Effector memory CD8-positive, alpha-beta T cell (primary cell): ENCODE measurements at places on chromosomes 13 and 19.
A peak's percentile ranks its signal among the peaks of the same experiment; 100 is the strongest.

GRCh38 chr19:7914598-7915045 lies at the start of gene TGFBR3L:
Gene TGFBR3L, plus strand, starts transcription at chr19:7914830.
- no peak for DNase-seq

DNA sequence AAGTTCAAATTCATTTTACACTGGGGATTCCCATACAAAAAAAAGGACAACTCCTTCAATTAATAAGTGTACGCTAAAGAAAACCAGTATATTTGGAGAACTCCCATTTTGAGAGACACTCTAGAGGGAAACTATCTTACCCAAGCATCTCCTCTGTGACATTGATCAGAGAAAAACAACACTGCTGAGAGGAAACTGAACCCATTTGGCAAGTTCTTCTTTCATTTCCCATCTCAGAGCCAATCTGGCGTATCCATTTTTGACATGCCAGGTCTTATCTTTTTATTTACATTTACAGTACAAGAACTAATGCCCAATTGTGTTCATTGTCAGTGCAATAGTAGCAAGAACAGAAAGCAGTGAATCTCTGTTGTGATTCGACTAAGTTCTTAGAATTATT lies 30.1 kb downstream of the LIG4 start:
- DNase-seq, result no peak

DNA sequence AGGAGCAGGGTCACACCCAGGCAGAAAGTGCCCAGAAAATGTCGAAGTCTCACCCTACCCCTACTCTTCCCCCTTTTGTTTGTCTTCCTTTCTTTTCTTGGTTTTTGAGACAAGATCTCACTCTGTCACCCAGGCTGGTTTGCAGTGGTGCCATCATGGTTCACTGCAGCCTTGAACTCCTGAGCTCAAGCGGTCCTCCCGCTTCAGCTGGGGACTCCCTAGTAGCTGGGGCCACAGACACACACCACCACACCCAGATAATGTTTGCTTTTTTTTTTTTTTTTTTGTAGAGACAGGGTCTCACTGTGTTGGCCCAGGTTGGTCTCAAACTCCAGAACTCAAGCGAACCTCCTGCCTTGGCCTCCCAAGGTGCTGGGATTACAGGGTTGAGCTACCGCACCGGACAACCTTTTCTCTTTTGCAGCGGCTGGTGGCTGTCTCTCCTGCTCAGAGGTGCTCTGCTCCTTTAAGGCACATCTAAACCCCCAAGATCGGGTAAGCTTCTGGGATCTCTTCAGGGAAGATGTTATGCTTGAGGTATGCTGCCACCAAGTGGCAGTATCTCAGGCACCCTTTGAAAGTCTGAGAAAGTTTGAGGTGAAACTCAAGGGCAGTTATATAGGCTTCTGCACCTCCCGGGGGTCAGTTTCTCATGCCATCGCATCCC lies 22.4 kb upstream of the EBI3 start:
- DNase-seq, result no peak

DNA sequence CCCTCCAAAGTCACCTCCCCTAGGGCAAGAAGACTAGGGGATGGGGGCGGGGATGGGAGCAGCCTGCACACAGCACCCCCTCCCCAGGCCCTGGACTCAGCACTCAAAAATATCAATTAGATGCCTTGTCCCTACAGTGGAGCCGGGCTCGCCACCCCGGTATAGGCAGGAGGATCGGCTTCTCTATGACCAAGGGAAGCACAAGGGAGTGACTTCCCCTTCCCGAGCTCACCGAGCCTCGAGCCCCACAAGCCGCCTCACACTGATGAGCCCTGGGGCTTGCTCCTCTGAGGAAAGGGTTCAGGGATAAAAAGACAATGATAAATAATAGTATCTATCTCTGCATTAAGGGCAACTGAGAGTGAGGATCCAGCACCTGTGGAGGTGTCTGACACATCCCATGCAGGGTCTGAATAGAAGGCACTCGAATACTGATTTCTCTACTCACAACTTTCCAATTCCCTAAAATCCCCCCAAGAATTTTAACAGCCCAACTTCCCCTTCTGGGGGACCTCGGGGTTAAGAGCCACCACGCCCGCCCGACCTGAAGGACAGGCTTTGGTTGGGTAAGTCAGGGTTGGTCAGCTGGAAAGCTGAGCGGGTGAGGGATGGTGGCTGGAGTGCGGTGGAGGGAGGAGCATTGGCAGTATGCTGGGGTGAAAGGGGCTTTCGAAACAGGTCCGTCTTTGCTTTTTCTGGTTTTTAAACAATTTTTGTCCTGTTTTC lies 51.3 kb downstream of the STK24 start:
- DNase-seq, result no peak

- DNase-seq, result no peak
These were observed 5.5 kb downstream of the PIK3R2 start for GRCh38 chr19:18158467-18158866.

- no peak for DNase-seq
These were observed 1.0 kb upstream of the KLHL26 start for GRCh38 chr19:18635831-18636182.

GRCh38 chr19:10408511-10409283 lies 5.4 kb upstream of the CDC37 start:
- peak; percentile 47 for DNase-seq

DNA sequence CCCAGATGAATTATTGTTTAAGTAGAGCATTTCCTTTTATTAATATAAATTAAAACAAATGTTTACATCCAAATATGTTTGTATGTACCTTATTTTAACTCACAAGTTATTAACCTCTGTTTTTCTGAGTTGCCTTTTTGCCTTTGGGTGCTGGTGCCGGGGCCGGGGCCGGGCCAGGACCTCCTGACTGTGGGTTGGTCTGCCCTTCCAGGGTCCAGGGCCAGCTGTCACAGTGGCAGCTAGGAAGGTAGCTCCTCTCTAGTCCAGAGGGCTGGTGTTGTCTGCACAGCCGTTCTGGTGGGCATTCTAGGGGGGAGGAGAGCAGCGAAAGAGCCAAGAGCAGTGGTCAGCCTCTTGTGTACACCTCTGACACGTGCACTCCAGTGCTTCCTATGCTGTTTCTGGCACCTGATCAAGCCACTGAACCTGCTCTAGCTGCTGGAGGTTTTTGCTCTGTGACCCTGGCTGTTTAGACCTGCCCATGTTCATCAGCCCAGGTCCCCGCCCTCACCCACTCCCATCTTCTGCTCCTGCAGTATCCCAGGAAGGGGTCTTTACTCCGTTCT lies 2.0 kb upstream of the UBA2 start:
- DNase-seq, result no peak

- DNase-seq, result peak; percentile 61
These were observed at the start of gene NECTIN2 for GRCh38 chr19:44845612-44846454. Gene NECTIN2, plus strand, starts transcription at chr19:44846297. Its CDS starts 229 bp downstream, at chr19:44846526.

GRCh38 chr13:47066226-47066625 lies 169.4 kb upstream of the HTR2A start:
- DNase-seq, result no peak

- no peak for DNase-seq
These were observed 574.3 kb upstream of the PCDH20 start for GRCh38 chr13:61989978-61990377.

- no peak for DNase-seq
These were observed 28.0 kb downstream of the RXFP2 start for GRCh38 chr13:31767175-31767900.

DNA sequence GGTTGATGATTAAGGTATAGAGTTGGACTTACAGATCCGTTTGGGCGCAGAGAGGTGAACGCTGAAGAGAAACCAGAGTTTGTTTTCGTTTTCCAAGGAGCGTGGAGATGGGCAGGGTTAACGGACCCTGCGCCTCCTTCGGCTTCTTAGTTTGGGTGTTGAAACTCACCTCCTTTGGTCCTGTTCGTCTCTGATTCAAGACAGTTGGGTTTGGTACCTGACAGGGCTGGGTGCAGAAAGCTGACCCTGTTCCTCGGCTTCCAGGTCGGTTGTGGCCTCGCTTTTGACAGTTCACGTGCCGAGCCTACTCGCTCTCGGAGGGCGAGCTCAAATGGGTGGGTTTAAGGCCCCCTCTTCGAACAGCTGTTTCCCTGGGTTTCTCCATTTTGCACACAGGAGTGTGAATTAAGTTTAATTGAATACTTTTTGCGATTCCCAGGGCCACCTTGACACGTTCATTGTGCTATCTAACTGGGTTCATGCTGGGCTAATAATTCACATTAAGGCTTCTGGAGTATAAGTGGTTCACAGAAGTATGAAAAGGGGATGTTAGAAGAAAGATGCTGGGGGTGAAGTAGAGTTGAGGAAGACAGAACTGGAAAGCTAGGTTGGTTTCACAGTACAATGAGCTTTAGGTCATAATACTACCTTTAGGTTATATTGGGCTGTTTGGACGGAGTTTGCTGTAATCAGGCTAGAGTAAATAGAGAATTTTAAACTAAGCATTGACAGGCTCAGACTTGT lies 638 bp downstream of the USPL1 start:
- DNase-seq, result peak; percentile 22

GRCh38 chr13:36858290-36858689 lies 39.3 kb downstream of the RFXAP start:
- no peak for DNase-seq

- DNase-seq, result no peak
These were observed 43.9 kb downstream of the PTPRS start for GRCh38 chr19:5296457-5297271.

DNA sequence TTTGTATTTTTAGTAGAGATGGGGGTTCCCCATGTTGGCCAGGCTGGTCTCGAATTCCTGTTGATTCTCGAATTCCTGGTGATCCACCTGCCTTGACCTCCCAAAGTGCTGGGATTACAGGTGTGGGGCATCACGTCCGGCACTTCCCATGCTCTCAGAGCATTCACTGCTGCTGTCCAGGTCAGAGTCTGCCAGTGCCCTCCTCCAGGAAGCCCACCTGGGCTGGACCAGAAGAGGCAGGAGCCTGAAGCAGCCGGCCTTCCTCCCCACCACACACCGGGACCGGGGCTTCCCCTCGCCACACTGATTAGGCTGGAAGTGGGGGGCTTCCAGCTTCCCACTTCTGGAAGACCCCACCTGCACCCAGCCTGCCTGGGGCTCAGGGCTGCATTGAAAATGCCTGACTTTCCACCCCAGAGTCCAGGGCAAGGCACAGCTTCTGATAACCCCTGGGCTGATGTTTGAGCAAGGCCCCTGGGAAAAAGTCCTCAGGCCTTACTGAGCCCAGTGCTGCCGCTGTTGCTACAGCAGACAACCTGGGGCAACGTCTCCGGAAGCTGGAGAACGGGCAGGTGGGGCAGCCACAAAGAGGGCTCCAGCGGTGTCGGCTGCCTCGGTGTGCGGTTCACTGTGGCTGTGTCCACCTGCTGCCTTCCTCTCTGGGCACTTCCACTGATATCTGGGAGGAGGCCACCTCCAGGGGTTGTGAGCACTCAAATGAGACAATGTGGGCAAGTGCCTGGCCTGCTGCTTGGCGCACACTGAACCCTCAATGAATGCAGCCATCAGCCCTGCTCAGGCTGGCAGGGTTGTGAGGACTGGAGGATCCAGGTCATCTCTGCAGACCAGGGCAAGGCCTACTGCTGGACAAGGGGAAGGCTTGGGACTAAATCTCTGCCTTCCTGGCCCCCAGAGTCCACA lies 22.6 kb downstream of the CEBPA start:
- DNase-seq, result no peak

GRCh38 chr13:34578471-34578870 lies 363.6 kb upstream of the NBEA start:
- DNase-seq, result no peak

- DNase-seq, result no peak
These were observed 13.5 kb downstream of the ERVV-2 start for GRCh38 chr19:53057904-53058580.
